ENCODE measurements at places on chromosomes 2 and 18. TPM values are rescaled to one million over a fixed set of nuclear protein-coding genes. Genes with fewer than 3 reads are reported as not detected.
A peak's percentile ranks its signal among the peaks of the same experiment; 100 is the strongest.

TCF4 gene
- 55.0 TPM for total RNA-seq

GRCh38 chr2:100855084-100855483, 35.1 kb downstream of the NPAS2 start:
- no peak for DNase-seq

GRCh38 chr2:33042819-33043218, 96.1 kb downstream of the LTBP1 start:
- no peak for DNase-seq

GREB1 gene
- total RNA-seq = 3.4 TPM

CIAO1 gene
- total RNA-seq = 118 TPM

- DNase-seq = peak; percentile 34
Measured at GRCh38 chr18:35377875-35378573, 887 bp upstream of the ZNF396 start.

UBE2E3 gene
- 187 TPM for total RNA-seq

DNA sequence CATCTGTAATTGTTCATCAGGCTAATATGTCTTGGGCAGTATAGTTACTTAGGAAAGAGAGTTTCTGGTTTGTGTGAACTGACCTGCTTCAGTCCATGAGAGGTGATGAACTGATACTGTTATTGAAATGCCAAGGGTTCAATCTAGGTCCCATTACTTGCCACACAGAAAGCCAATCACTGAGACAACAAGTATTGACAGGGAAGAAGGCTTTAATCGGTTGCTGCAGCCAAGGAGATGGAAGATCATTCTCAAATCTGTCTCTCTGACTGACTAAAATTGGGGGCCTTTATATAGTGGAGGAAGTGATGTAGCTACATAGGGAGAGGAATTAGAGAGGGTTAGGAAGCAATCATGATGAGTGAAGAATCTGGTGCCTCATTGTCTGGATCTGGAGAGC, 19.9 kb upstream of the FAM98A start:
- DNase-seq = no peak

KIF5C gene
- total RNA-seq = 14.6 TPM
